Stimulated activated CD8-positive, alpha-beta memory T cell treated with anti-CD3 and anti-CD28 coated beads, Interleukin-4, amount 100 ng/mL, for 1 hour (primary cell): ENCODE measurements at places on chromosomes 2 and 18.

GRCh38 chr18:27461957-27462356 lies 276.8 kb upstream of the CHST9 start:
- no peak for DNase-seq

DNA sequence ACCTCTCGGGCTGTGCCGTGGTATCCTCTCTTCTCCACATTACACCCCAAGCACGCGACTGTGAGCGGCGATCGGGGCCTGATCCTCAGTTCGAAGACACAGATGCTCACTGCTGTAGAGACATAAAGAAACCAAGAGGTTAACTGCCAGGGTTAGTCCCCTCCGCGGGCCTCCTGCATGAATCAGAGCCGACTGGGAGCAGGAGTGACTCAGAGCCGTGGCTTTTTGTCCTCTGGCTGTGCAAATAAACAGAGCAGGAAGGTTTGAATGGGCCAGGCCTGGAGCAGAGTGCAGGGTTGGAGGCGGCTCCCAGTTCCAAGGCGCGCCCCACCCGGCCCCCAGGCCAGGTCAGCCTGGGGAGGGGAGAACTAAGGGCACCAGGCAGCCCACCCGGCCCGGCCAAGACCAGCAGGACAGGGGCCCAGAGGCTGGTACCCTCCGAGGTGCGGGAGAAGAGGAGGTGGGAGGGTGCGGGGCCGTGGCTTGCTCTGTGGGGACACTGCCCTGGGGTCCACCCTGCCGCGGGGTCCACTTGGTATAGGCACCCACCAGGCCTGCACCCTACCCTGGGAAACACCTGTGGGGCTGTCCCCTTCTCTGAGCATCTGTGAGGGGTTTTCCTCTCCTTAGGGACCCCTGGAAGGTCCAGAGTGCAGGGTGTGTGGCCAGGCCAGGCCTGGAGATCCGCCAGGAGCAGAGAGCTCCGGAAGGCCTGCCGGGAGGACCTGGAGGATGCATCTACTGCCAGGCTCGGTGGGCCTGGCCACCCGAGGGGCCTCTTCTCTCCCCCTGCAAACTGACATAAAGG lies 16.5 kb downstream of the TWIST2 start:
- no peak for DNase-seq

- no peak for DNase-seq
These were observed 48.1 kb upstream of the CRIM1 start for GRCh38 chr2:36307441-36307840.

DNA sequence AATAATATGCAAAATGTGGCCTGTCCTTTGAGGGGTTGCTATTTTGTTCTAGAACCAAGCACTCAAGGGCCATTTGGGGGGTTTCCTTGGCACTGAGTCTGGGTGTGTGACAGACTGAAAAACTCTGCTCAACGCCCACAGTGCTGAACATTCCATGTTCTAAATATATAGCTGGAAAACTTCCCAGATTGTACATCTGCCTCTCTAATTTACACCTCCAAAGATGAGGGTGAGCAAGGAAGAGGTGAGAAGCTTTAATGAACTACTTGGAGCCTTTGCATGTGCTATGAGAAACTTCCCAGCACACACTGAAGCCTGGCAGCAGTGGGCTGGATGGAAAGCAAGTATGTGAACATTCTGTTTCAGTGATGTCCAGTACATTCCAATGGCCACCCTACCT lies 296.7 kb upstream of the KCNH7 start:
- DNase-seq = no peak

DNA sequence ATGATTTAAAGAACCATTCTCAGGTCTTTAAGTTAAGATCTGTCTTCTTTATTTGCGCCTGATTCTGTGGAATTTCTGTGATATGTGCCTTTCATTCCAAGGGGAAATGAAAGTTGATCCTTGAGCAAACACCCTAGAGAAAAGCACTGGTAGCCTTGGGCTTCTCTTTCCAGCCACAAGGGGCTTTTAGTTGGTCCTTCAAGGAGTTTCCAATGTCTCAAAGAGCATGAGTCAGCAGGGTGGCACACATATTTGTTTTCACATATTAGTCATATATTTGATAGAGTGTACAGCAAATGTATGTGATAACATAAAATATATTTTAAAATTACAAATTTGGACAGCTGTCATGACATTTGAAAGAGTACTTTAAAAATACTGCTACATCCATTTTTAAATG lies 339.5 kb downstream of the TXNL1 start:
- DNase-seq = no peak
